ENCODE measurements at places on chromosomes 5 and 9.
A peak's percentile ranks its signal among the peaks of the same experiment; 100 is the strongest.

GRCh38 chr5:87053146-87053545 lies 214.5 kb upstream of the RASA1 start:
- DNase-seq: no peak

DNA sequence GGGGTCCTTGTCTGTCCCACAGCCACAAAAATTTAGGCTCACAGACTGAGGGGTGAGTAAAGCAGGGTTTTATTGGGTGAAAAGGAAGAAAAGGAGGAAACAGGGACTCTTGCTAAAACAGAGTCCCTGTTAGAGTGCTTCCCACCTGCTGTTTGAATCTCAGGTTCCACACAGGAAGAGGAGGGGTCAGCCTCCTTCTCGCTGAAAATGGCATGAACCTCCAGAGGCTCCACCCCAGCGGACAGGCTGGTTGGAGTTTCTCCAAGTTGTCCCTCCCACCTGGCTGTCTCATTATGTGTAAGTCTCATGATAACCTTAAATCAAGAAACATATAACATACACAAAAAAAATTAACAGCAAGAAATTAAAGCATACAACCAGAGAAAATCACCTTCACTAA lies 28.3 kb upstream of the UHRF2 start:
- no peak for DNase-seq

- no peak for DNase-seq
Observed at GRCh38 chr5:84436866-84437265, 52.2 kb upstream of the EDIL3 start.

- DNase-seq: no peak
Observed at GRCh38 chr9:91886414-91887076, 63.5 kb downstream of the ROR2 start.

DNA sequence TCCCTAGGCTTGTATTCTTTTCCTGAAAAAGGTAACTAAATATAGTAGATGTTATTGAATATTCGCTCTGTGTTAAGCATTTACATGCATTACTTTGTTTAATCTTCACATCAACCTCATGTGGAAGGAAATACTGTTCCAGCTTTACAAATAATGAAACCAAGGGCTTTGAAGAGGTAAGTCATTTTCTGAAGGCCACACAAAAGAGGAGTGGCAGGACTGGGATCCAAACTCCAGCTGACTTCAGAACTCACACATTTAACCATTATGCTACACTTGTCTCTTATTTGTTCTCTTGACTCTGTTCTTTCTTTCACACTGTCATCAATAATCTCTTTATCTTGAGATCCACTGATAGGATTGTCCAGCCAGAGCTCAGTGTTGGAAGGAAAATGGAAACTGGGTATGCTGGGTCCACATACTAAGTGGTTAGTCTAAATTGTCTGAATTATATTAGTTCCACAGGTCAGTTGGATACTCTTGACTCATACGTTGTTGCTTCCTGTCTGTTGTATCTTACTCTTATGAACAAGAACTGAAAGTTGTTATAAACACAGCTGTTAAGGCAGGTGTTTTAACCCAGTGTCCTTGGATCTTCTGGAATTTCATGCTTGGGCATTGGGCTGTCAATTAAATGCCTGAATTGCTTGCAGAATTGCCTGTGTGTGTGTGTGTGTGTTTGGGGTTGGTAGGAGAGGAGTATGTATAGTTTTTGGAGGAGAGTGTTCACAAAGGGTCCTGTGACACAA lies 65.6 kb downstream of the TLE4 start:
- no peak for DNase-seq

- DNase-seq: no peak
Observed at GRCh38 chr5:152113401-152113800, 188.8 kb upstream of the GLRA1 start.

GRCh38 chr5:77285251-77285841 lies 74.9 kb downstream of the PDE8B start:
- no peak for DNase-seq

DNA sequence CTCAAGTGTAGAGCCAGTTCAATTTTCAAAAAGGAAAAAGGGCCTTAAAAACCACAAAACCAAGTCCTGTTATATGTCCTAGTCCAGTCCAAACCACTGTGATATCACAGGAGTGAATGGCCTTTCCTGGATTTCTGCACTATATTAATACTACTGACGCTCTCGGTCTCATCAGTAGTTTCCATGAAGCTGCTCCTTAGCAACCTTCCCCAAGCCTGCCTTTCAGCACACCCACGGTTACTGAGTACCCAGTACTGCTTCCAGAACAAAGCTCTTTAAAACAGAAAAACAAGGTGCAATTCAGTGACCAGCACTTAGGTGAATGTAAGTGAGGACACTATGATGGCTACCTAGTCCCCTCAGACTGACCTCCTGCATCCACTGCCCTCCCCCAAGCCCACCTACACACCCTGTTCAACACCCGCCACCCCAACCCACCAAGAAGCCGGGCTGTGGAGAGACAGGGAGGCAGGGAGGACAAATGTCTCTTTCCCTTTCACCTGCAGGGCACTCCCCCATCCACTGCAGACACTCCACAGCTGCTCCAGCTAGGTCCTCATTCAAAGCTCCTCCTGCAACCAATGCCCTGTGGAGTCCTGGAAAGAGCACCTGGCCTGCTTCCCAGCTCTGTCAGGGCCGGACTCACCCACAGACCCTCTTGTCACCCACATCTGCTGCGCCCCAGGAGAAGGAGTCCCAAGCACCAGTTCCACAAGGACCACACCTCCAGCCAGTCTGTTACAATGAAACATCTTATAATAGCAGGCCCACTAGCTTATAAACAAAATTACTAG lies 25.9 kb downstream of the PSMB7 start:
- DNase-seq: no peak

DNA sequence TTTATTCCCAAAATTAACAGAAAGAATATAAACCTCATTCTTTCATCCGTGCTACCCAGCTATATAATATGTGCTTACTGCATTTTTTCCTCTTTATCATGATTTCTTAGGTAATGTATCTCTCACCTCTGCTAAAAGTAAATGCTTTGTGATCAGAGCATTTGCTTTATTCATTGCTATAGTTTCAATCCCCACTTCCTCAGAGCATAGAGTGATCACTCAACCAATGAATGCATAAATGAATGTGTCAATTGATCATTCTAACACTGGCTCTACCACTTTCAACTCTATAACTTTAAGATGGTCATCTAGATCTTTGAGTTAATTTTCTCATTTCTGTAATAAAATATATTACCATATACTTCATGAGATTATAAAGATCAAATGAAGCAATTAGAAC lies 719.2 kb downstream of the CETN3 start:
- DNase-seq: no peak

DNA sequence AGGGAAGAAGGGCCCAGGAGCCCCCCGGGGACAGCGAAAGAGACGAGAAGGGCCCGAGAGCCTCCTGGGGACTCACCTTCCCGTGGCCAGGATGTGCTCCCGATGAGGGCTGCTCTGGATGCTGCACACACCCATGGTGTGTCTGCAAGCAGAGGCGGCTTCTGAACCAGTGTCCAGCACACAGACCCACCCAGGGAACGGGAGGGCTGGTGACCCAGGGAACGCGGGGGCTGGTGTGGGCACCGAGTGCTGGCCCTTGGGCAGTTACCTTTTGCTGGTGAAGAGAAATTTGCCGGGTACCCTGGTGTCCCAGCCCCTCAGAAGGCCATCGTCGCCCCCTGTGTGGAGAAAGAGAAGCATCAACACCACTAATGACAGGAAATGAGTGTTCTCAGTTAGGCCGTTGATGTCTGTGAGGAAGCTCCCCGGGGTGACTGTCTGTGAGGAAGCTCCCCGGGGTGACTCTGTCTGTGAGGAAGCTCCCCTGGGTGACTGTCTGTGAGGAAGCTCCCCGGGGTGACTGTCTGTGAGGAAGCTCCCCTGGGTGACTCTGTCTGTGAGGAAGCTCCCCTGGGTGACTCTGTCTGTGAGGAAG lies 13.2 kb downstream of the MRPL41 start:
- no peak for DNase-seq

GRCh38 chr9:19998823-19999455 lies 210.1 kb upstream of the SLC24A2 start:
- peak; percentile 41 for DNase-seq

- peak; percentile 3 for DNase-seq
Observed at GRCh38 chr9:121122246-121123032, 47.7 kb downstream of the CNTRL start.

DNA sequence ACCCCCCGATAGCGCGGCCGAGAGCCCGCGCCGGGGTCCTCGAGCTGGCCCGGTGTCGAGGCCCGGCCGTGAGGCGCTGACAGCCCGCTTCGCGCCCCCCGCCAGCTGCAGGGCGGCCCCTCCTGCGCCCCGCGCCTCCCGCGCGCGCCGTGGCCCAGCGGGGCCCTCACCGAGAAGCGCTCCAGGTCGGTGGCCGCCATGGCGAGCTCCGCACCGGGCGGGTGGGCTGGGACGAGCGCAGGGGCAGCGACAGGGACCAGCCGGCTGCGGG lies 166 bp downstream of the SEPTIN8 start:
- DNase-seq: no peak

GRCh38 chr9:138060365-138060764 lies 182.8 kb downstream of the CACNA1B start:
- no peak for DNase-seq

DNA sequence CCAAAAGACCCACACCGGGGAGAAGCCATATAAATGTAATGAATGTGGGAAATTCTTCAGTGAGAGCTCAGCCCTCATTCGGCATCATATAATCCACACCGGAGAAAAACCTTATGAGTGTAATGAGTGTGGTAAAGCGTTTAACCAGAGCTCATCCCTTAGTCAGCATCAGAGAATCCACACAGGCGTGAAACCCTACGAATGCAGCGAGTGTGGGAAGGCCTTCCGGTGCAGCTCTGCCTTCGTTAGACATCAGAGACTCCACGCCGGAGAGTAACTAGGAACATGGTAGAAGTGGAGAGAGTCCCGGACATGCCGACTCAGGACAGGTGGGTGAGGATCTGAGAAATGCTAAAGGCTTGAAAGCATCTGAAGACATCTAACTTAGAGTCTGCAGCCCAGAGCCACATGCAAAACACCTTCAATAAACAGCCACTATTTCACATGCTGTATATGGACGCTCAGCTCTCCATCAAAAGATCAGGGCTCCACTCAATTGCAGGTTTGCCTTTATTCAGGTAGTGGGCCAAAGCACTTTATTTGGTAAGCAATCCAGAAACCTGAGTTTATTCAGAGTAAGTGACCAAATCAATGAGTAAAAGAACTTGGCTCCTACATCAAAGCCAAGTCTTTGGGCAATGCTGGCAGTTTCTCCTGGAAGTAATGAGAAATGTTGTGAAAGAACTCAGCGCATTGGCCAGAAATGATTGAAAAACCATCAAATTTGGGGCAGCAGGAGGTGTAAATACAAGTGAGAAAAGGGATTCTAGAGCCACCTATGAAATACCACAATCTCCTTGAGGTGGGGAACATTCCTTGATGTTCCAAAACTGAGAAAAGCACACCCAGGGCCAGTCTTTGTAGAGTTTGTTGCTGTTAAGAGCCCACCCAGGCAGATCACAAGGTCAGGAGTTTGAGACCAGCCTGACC lies 6.0 kb downstream of the RPL12 start:
- peak; percentile 36 for DNase-seq

DNA sequence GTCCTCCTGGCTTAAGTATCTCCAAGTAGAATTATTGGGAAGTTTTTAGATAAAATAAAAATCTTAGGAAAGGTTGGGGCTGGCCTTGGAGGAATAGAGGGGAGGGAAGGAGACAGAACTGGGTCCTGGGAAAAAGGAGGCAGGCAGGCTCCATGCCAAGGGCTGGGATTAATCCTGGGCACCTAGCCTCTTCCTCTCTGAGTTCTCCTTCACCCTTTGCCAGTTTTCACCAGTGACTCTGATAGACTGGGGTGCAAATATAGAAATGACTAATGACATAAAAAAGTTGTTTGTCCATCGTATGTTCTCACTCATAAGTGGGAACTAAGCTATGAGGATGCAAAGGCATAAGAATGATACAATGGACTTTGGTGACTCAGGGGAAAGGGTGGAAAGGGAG lies 81.9 kb downstream of the RMI1 start:
- DNase-seq: no peak

DNA sequence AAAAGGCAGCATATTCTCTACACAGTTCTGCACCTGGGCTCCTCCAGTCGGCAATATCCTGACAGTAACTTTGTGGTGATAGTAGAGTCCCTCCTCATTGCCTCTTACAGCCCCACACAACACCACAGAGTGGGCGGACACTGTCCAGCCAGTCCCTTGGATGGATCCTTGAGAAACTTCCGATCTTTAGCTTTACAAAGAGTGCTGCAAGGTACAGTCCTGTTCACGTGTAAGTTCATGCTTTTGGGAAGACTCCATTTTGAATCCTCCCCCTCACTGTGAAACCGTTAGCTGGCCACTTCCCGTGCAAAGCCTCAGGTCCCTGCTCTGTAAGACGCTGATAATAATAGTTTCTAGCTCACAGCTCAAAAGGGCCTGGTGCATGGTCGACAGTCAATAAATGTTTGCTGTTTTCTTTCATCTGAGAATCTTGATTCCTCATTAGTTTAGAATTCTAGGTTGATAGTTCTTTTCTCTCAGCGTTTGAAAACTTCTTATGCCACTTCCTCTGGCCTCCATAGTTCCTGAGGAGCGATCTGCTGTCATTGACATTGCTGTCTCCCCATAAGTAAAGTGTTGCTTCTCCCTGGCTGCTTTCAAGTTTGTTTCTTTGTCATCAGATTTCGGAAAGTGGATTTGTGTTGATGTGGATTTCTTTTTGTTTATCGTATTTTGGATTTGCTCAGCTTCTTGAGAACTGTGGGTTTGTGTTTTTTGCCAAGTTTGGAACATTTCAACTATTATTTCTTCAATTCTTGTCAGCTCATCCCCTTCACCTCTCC lies 82.9 kb downstream of the COL23A1 start:
- no peak for DNase-seq

DNA sequence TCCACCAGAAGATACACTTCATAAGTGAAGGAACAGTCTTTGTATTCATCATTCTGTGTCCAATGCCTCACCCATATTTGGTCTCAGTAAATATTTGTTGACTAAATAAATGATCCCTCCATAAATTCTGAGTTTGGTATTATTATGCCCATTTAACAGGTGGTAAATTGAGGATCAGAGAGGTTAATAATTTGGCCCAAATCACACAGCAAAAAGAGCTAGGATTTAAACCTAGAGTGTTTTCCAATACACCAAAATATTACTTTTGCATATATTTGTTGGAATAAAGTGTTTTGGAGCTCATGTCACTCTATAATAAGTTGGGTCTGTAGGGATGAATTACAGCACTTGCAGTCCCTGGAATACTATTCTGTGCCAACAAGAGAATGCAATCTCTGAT lies 470.3 kb downstream of the ARHGEF28 start:
- DNase-seq: no peak

DNA sequence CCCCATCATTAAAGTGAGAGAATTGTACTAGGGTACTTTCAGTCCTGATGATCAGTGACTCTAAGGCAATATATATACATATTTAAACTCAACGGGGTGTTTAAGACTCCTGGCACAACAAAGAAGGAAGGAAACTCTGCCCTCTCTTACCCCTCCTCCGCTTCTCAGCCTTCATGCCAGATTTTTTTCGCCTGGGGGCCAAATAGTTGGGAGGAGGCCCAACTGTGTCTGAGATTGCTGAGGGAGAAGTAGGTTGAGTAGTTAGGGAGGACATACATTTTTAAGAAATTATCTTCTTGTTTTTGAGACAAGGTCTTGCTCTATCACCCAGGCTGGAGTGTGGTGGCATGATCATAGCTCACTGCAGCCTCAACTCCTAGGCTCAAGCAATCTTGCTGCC lies 127.7 kb upstream of the SHB start:
- peak; percentile 17 for DNase-seq

GRCh38 chr5:167580608-167581007 lies 710.8 kb upstream of the WWC1 start:
- DNase-seq: no peak

GRCh38 chr9:91720313-91720712 lies 229.7 kb downstream of the ROR2 start:
- no peak for DNase-seq

- DNase-seq: peak; percentile 50
Observed at GRCh38 chr5:66807743-66808142, 211.6 kb downstream of the MAST4 start.

Data from EL (cell line).